NCI-H1092 (cell line): ENCODE measurements at places on chromosomes 3 and 15.
A peak's percentile ranks its signal among the peaks of the same experiment; 100 is the strongest.

- DNase-seq: no peak
Observed at GRCh38 chr3:188253123-188253793, 99.3 kb downstream of the LPP start.

DNA sequence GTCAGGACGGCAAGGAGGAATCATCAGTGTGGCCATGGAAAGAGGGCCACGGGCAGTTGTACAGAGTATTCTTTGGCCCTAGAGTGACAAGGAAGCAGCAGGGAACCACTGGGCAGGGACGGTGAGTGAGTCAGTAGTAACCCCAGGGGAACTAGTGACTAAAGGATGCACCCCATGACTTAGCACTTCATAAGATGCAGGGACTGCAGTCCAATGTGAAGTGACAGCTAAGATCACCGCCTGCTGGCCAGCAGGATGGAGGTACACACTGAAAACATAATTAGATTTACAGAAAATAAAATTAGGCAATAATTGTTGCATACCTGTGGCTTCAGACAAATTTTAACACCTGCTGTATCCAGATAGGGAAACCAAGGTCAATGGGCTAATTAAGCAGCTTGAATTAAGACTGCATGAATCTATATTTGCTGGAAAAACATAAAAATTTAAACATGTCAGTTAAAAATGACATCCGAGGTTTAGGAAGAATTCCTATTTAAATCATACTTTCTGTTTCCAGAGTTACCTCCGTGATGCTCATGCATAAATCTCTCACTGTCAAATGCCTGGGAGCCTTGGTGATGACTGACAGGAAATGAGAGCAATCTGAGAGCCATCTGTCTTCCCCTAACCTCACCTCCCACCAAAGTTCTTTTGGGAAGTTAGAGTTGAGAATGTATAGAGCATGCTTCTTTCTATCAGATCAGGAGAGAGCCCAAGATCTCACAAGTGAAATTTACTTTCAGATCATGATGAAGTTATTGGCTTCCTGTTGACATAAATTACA, 56.5 kb downstream of the DCLK3 start:
- DNase-seq: no peak

- no peak for DNase-seq
Observed at GRCh38 chr15:99895189-99895955, 162.1 kb upstream of the LYSMD4 start.

GRCh38 chr3:138092023-138092422, 23.4 kb downstream of the DZIP1L start:
- no peak for DNase-seq

GRCh38 chr3:118102737-118103136, 931.9 kb downstream of the IGSF11 start:
- DNase-seq: no peak

GRCh38 chr15:76439542-76439941, 103.0 kb downstream of the ISL2 start:
- DNase-seq: no peak

- DNase-seq: no peak
Observed at GRCh38 chr3:126568776-126569342, 10.1 kb upstream of the C3orf22 start.

GRCh38 chr15:50418041-50418583, 6.1 kb upstream of the USP8 start:
- DNase-seq: no peak

GRCh38 chr15:92343924-92344643, 49.6 kb upstream of the ST8SIA2 start:
- DNase-seq: peak; percentile 73

GRCh38 chr3:44687898-44688297, 24.6 kb upstream of the ZNF502 start:
- no peak for DNase-seq

DNA sequence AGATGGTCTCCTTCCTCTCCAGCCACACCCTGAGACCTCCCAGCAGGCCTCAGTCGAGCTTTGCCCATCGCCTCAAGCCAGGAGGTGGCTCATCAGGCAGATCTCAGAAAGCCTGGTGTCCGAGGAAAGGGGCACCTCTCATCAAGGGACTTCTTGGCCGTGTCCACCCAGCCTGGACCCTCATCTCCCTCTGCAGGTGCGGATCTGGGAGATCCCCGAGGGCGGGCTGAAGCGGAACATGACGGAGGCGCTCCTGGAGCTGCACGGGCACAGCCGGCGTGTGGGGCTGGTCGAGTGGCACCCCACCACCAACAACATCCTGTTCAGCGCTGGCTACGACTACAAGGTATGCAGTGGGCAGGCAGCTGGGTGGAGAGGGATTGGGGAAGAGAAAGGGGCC, 110.2 kb downstream of the ANP32A start:
- no peak for DNase-seq

DNA sequence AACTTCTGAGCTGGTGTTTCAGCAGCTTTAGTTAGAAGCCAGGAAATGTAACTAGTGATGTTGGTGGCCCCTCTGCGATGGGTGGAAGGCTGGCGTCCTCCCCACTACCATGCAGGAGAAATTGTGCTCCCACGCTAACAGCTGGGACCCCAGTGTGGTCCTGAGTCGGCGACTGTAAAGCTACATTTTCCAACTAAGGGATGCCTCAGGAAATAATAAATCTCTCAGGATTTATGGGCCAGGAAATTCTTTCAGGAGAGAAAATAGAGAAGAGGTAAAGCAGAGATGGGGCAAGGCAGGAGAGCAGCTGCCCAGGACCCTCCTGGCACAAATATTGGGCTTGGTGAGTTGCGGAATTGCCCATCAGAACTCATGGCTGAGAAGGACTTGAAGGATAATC, 186.9 kb downstream of the OPA1 start:
- DNase-seq: no peak

GRCh38 chr3:49906073-49906743, 2.5 kb upstream of the MST1R start:
- no peak for DNase-seq

GRCh38 chr3:196624067-196624790, 15.3 kb upstream of the NRROS start:
- no peak for DNase-seq

GRCh38 chr3:59473636-59474035, 423.8 kb upstream of the CFAP20DC start:
- no peak for DNase-seq

- peak; percentile 29 for DNase-seq
Observed at GRCh38 chr3:182609575-182610156, 183.6 kb upstream of the ATP11B start.

GRCh38 chr3:454986-455385, 258.4 kb downstream of the CHL1 start:
- DNase-seq: no peak

DNA sequence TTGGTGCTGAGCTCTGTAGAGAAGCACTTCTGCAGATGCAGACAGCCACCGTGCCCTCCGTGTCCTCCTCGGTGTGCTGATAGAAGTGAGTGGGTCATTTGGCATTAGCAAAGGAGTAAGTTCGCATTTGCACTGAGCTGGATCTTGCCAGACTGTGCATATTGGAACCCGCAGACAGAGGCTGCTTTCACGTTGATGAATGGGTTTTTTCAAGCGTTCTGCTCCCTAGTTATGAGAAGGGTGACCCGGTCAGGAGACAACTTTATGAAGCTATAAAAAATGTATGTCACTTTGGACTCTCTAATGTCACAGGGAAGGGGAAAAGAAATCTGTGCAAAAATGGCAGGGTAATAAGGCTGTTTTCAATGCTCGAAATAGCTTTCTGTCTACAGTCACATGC, 739.4 kb downstream of the MCTP2 start:
- DNase-seq: no peak

DNA sequence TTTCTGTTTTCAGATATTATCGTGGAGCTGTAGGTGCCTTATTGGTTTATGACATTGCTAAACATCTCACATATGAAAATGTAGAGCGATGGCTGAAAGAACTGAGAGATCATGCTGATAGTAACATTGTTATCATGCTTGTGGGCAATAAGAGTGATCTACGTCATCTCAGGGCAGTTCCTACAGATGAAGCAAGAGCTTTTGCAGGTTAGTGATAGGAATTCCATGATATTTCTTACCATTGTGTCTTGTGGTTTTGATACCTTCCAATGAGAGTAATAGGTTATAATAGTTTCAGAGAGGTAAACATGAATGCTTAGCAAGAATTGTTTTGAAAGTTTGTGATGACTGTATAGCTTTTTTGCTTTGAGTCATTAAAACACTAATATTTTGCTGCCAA, 8.5 kb downstream of the RAB11A start:
- no peak for DNase-seq

- DNase-seq: no peak
Observed at GRCh38 chr15:52031556-52031955, 12.5 kb downstream of the MAPK6 start.
